ENCODE measurements at places on chromosomes 1 and 21.

DNA sequence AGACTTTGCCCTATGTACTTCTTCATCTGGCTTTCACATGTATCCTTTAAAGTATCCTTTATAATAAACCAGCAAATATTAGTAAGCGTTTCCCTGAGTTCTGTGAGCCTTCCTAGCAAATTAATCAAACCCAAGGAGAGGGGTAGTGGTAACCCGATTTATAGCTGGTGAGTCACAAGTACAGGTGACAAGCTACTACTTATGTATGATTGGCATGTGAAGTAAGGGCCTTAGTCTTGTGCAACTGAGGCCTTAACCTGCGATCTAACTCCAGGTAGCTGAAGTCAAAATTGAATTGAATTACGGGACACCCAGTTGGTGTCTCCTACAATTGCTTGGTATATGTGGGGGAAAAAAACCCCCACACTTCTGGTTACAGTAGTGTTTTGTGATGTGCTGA, 26.0 kb downstream of the SLC16A1 start:
- DNase-seq, result no peak

DNA sequence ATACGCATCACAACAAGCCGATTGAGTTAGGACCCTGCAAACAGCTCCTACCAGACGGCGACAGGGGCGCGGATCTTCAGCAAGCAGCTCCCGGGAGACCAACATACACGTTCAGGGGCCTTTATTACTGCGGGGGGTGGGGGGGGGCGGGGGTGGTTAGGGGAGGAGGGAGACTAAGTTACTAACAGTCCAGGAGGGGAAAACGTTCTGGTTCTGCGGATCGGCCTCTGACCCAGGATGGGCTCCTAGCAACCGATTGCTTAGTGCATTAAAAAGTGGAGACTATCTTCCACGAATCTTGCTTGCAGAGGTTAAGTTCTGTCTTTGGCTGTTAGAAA, 162.0 kb downstream of the RUNX1 start:
- DNase-seq, result no peak

DNA sequence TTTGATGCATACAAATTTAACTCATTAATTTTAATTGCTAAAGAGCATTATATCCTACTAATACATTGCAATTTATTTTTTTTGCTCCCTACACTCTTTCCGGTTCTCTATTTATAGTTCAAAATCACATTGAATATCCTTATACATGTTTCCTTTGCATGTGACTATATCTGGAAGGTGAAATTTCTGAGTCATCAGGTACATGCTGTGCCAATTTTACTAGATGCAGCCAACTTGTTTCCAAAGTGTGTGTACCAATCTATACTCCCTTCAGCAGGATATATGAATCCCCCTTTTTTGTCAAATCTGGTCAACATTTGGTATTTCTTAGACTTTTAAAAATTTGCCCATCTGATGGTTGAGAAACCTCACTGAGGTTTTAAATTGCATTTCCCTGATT, 602.9 kb upstream of the CAMK1G start:
- DNase-seq, result no peak

GRCh38 chr1:160401487-160401805, 1.1 kb downstream of the VANGL2 start:
- no peak for DNase-seq

DNA sequence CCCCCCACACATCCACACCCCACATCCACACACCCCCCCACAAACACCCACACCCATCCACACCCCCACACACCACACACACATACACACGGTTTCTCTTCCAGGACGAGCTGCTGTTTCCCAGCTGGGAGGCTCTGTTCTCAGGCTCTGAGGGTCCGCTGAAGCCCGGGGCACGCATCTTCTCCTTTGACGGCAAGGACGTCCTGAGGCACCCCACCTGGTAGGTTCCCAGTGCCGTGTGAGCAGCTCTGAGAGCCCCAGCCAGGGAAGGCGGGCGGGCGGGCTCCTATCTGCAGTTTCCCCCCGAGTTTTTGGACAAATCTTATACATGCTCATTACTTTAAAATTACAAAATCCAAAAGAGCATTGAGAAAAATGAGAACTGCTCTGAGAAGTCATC, 31.2 kb downstream of the SLC19A1 start:
- no peak for DNase-seq

- no peak for DNase-seq
Measured at GRCh38 chr1:230326971-230327891, 98.9 kb downstream of the PGBD5 start.

DNA sequence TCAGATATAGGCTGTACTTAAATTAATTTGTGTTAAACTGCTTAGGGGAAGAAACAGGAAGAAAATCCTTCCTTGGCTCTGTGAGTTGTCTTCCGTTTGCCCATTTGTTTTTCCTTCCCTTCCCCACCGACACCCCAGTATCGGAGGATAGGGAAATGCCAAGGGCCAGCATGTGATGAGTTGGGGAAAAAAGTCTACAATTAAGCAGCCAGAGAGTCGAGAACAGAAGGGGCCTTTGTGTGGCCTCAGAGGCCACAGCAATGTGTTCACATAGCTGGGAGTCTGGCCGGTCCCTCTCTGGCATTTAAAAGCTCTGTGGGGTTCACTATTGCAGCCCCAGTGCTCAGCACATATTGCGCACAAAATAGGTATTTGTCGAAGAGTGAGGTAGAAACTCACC, 489.3 kb downstream of the MATN1 start:
- DNase-seq, result no peak

GRCh38 chr1:175388285-175388684, 195.7 kb upstream of the KIAA0040 start:
- DNase-seq, result no peak

GRCh38 chr1:72184099-72184701, 98.1 kb downstream of the NEGR1 start:
- no peak for DNase-seq

DNA sequence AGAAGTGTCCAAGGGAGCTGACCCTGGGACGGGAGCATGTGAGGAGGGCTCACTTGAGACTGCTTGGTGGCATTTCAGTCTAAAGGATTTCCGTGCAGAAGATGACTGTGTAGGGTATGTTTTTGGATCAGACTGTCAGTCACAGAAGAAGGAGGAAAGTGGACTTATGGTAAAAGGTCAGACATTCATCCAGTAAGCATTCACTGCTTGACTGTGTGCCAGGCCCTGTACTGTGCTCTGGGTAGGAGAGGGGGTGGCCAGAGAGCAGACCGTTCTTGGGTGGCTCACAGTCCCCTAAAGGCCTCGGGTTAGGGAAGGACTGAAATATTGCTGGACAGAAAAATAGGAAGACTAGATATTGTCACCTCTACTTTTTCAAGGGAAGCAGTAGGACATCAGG, 2.1 kb upstream of the SERINC2 start:
- DNase-seq, result no peak

GRCh38 chr1:152933196-152933595, 13.8 kb upstream of the SPRR5 start:
- no peak for DNase-seq

- DNase-seq, result no peak
Measured at GRCh38 chr1:159068886-159069285, 7.7 kb downstream of the AIM2 start.

GRCh38 chr1:109396871-109397580, 692 bp downstream of the SORT1 start:
- no peak for DNase-seq

GRCh38 chr1:98385652-98386051, 275.9 kb upstream of the SNX7 start:
- DNase-seq, result no peak

GRCh38 chr1:237309595-237310118, 267.7 kb downstream of the RYR2 start:
- no peak for DNase-seq

DNA sequence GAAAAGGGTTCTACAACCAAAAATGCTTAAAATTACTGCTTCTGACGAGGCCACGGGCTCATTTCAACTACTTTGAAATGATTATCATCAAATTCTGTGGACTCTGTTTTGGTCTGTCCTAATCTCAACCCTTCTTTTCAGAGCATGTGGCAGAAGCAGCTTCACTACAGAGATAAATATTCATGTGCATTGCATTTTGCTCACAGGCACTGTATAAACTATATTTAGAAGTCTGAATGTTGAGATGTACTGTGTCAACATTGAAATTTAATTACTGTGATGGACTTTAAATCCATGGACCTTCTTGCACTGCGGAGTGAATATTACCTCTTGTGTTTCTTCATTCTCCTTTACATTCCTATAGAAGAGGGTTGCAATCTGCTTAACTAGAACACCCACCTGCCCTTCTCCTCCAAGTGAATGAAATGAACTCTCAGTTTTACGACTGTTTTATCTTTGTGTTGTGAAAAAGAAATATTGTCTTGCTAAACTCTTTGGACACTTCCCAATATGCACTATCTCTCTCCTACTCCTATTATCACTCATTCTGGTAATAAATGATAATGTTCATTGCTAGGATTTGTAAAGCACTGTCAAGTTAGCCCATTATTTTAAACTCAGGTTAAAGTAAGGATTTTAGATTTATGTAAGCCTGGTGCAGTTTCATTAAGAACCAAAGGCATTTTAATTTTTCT, 281.2 kb upstream of the ST6GALNAC5 start:
- DNase-seq, result no peak

DNA sequence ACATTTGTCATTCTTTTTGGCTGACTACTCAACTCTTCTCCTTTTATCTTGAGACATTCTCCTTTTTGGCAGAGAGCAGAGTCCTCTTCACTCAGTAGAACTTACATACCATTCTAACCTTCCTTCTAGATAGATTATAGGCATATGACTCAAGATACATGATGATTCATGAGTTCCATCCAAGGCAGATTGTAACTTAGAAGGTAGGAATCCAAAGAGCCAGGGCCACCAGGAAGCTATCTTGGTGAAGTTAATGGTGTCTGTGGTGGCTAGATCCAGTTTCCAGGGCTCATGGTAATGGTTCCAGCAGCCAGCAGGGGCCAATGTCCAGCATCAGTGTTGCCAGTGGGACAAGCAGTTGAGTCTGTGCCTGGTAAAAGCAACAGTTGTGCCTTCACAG, 76.1 kb upstream of the KIAA0040 start:
- DNase-seq, result no peak

DNA sequence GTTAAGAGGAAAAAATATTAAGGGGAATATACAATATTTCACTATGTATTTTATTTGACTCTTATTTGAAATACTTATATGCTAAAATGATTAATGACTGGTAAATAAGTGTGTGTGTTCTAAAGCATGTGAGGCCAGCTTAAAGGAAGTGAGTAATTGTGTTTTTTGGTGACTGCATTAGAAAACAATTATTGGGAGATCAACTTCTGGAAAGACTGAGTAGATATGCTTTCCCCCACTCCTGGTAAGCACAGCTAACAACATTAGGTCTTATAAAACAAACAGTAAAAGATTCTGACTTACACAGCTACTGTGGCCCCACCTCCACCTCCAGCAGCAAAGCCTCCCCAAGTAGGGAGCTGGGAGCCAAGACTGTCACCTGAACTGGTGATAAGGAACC, 403.0 kb downstream of the SRGAP2C start:
- no peak for DNase-seq

DNA sequence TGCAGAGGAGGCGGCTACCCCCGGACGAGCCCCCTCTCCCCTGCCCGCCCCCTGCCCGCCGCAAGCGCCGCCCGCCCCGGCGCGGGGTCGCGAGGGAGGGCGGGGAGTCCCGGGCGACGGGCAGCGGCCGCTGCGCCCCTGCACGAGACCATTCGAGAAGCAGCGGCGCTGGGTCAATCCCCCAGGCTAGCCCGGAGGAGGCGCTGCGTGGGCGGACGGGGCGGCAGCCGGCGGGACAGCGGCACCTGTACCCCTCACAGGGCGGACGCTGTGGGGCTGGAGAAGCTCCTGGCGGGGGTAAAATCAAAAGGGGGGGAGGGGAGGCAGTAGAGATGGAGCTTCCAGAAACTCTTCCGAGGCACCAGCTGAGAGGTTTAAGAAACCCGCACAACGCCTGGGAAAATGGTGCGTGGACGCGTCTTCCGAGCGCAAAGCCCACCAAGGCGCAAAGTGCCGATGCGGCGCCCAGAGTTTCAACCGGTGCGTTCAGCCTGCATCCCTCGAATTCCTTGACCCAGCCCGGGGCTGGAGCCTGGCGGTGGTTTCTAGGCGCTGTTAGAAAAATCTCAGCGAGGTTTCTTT, at the start of gene PLPPR5:
TSS of gene PLPPR5 (minus strand) at position 1 of the 582 bp plus-strand sequence. CDS start 190 bp downstream, outside the sequence.
- DNase-seq, result no peak

DNA sequence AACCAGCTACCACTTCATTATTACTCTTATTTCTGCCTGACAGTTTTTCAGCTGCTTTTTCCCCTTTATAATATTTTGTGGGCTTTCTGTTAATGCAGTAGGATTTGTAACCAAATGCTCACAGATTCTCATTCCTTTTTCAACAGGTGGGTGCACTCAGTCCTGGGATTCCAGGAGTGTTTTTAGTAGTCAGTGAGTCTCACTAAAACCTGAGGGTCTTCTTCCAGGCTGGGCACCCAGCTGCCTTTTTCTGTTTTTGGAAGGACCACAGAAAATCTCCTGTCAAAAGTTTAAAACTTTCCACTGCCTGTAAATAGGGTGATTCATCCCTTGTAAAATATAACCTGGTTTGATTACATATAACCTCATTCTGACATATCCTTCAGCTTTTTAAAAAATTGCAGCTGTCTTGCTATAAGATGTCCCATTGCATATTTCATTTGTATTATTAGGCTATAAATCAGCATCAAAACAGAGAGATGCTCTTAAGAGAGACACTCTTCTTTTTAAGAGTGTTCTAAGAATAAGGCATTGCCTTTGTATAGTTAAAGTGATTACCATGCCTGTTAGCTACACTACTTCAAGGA, 16.8 kb upstream of the CEP350 start:
- no peak for DNase-seq

GRCh38 chr1:15222653-15223303, 24.2 kb upstream of the FHAD1 start:
- no peak for DNase-seq

DNA sequence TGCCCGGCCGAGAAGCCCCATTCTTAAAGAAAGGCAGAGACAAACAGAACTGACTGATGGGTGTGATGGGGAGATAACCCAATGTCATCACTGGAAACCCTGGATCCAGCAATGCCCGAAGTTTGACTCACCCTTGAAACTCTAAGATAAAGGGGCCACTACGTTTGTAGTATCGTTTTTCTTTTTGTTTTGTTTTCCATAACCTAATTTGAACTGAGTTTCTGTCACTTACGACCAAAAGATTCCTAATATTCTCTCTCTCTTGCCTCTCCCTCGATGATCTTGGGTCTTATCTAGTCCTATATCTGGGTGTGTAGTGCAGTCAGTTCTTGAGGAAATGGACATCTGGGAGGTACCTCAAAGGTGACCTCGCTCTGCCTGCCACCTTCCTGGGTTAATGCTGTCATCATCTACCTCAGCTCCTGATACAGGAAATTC, 57.8 kb upstream of the ID3 start:
- DNase-seq, result no peak

DNA sequence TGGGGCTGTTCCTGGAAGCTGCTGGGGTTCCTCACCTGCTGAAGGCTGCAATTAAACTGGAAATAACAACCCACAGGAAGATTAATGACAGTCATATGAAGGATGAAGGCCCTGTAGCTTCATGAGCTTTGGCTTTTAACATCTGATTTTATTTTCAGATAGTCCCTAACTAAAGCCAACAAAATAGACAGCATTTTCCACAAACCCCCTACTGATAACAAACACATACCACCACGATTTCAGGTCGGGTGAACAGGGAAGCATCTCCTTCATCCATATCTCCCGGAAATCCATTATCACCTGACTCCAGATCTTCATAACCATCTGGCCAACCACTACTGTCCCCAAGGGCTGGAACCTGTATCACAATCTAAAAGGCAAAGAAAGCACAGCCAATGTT, 169.6 kb downstream of the TGFBR3 start:
- DNase-seq, result no peak
